Adrenal gland (tissue), 19 donors: ENCODE measurements at places on chromosomes 7 and 10. TPM values are rescaled to one million over a fixed set of nuclear protein-coding genes. Genes with fewer than 3 reads are reported as not detected.

Gene MCM10
- 0.20 TPM for polyA plus RNA-seq

Gene ABCA13
- 0.03 TPM for polyA plus RNA-seq

Gene EPHB4
- 37.2 TPM for polyA plus RNA-seq

Gene STAMBPL1
- 22.0 TPM for polyA plus RNA-seq

Gene ASIC3
- polyA plus RNA-seq = 1.2 TPM

Gene ADCY1
- 1.5 TPM for polyA plus RNA-seq

Gene HOXA2
- polyA plus RNA-seq = 2.0 TPM

Gene C10orf105
- polyA plus RNA-seq = 0.07 TPM

Gene ASB15
- not detected for polyA plus RNA-seq

Gene FXYD4
- polyA plus RNA-seq = not detected

Gene ELAPOR2
- 1.9 TPM for polyA plus RNA-seq
